ENCODE measurements at places on chromosomes 16 and 17.

DNA sequence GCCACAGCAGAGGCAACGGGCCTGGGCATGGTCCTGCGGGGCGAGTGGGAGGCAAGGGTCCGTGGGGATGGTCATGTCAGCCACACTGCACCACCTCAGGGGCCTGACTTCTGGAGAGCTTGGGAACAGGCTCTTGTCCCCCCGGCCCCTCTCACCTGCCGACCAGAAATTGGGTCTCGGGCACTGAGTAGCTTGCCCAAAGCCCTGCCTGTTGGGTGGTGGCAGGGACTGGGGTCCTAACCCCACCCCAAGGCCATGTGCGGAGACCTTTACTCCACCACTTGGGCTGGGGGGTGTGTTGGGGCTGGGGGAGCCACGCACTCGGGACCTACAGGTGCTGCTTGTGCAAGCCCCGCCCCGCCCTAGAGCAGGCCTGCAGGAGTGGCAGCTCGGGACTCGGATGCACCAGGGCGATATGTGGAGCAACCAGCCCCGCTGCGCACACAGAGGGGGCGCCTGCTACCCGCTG is 24.2 kb upstream of the CHMP6 start:
- DNase-seq: peak; percentile 29

DNA sequence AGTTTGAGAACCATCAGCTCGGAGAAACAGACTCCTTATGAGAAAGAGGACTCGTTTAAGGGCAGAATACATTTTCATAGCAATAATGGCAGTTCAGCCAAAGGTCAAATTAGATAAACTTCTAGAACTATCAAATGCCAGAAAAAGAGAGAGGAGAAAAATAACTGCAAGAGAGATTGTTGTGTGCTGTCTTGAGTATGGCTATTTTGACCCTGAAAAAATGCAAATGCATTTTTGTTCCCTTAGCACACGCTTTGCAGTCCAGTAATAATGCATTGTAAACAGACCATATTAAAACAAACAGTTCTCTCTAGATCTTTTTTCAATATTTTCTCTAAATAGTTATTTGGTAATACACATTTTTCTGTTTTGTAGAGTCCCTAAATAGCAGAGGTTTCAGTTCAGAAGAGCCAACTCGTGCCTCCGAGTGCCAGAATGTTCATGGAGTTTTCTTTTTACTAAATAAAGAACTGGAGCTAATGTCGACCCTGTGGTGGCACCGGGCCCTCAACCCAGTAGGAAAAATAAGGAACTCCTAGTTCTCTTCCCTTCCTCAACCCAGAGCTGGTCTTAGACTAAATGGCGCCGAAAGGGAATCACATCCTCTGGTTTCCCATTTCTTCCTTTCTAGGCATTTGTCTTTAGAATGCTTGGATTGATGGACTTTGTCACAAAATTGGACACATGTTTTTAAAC is 298.0 kb downstream of the MAP2K4 start:
- DNase-seq: no peak

DNA sequence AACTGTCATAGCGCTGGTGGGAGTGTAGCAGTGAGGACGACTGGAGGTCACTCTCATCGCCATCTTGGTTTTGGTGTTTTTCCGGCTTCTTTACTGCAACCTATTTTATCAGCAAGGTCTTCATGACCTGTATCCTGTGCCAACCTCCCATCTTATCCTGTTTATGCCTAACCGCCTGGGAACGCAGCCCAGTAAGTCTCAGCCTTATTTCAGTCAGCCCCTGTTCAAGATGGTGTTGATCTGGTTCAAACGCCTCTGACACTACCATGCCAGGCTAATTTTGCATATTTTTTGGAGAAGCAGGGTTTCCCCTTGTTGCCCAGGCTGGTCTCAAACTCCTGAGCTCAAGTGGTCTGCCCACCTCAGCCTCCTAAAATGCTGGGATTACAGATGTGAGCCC is 179.8 kb upstream of the HSBP1 start:
- no peak for DNase-seq

DNA sequence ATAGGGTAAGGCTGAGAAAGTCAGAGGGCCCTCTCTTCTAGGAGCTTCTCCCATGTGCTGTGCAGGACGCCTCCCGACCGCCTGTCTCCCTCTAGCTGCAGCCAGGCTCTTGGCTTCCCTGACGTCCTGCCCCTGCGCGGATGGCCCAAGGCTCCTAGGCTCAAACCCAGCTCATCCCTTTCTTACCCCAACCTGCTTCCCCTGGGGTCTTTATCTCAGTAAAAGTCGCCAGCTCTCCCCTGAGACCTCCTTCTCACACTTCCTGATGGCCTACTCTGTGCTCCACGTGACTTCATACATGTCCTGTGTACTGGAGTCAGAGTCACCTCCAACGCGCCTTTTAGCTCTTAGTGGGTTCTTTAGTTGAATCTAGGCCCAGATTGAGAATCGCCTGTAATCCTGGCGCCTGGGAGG is 1.1 kb upstream of the ZNF747 start:
- peak; percentile 79 for DNase-seq

DNA sequence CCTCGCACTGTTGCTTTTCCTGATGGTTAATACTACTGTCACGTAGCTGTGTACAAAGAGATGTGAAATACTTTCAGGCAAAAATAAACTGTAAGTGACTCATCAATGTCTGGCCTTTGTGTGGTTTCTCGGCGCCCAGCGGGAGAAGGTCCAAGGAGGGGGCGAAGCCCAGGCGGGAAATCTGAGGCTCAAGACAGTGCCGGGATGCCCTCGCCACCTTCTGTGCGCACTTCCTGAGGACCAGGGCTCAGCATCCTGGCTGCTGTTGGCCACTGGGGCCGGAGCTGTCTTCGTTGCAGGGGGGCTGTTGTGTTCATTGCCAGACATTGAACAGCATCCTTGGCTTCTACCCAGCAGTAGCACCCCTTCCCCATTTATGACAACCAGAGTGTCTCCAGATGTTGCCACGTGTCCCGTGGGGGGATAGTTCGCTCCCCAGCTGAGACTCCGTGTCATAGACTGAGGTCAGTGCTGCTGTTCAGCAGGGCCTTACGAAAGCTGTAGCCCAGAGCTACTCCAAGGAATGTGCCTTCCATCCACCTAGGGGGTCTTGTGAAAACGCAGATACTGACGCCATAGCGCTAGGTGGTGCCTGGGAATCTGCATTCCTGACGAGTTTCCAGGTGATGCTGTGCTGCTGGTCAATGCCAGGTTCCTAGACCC is 67.3 kb upstream of the PLCG2 start:
- peak; percentile 66 for DNase-seq

DNA sequence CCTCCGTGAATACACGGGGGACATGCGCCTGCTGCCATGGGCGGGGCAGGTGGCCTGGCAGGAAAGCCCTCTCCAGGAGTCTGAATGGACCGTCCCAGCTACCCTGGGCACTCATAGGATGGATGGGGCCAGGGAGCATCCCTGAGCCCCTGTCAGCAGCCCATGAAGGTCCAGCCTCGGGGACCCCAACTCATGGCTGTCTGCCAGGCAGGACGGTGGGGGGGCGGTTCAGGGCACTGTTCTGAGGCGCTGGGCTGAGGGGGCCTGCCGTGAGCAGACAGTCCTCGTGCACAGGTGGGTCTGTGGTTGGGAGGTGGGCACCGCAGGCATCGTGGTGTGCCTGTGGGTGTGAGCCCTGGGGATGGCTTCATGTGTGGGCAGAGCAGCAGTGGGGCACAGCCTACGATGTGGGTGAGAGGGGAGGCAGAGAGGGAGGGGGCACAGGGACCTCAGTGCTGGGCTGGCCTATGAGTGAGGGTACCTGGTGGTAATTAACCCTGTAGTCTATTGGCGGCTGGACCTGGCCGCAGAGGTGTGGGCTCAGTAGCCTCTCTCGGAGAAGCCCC is 6.5 kb upstream of the PKMYT1 start:
- DNase-seq: no peak
